ENCODE measurements at places on chromosomes 2 and 18. TPM values are rescaled to one million over a fixed set of nuclear protein-coding genes. Genes with fewer than 3 reads are reported as not detected.

DNA sequence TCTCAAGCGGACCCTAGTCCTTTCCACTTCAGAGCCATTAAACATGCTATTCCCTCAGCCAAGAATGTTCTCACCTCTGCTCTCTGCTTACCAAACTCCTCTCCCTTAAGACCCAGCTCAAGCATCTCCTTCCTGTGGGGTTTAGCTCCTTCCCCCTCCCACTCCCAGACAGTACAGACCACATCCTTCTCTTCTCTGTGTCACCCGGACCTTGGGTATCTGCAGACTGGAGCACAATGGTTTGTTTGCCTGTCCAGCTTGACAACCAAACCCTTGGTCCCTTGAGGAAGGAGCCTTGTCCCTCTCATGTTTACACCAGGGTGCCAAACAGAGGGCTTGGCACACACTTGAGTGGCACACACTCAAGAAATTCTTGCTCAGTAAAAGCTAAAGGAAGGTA is 4.1 kb upstream of the CD8A start:
- no peak for DNase-seq

- DNase-seq, result no peak
Observed at GRCh38 chr18:48770243-48770642, 180.5 kb downstream of the SMAD7 start.

DNA sequence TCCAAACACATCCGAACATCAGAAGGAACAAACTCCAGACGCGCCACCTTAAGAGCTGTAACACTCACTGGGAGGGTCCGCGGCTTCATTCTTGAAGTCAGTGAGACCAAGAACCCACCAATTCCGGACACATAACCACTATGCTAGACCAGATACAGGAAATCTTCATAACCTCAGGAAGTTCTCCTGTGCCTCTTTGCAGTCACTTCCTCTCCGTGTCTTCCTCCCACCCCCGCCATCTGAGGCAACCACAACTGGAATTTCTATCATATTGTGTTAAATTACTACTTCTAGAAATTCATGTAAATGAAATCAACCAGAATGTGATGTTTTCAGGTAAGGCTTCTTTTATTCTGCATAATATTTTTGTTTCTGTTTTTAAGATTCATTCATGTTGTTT is 631.0 kb upstream of the NXPH2 start:
- DNase-seq, result no peak

- no peak for DNase-seq
Observed at GRCh38 chr2:11562011-11562410, 28.2 kb downstream of the GREB1 start.

MSH6 gene
- 99.8 TPM for polyA plus RNA-seq

AQP12A gene
- not detected for polyA plus RNA-seq

REG1B gene
- not detected for polyA plus RNA-seq

GRCh38 chr2:145066151-145066661 is 546.3 kb upstream of the ZEB2 start:
- no peak for DNase-seq

THSD7B gene
- polyA plus RNA-seq, result 0.18 TPM

GRCh38 chr2:3193443-3194330 is 183.9 kb downstream of the EIPR1 start:
- no peak for DNase-seq

EDAR gene
- polyA plus RNA-seq, result not detected

- no peak for DNase-seq
Observed at GRCh38 chr2:231360881-231361371, 34.6 kb upstream of the B3GNT7 start.

GRCh38 chr2:20913491-20913890 is 90.6 kb upstream of the LDAH start:
- no peak for DNase-seq

- no peak for DNase-seq
Observed at GRCh38 chr18:22667156-22667555, 249.4 kb upstream of the CTAGE1 start.

- DNase-seq, result no peak
Observed at GRCh38 chr2:191840921-191841320, 6.0 kb downstream of the CAVIN2 start.

DNA sequence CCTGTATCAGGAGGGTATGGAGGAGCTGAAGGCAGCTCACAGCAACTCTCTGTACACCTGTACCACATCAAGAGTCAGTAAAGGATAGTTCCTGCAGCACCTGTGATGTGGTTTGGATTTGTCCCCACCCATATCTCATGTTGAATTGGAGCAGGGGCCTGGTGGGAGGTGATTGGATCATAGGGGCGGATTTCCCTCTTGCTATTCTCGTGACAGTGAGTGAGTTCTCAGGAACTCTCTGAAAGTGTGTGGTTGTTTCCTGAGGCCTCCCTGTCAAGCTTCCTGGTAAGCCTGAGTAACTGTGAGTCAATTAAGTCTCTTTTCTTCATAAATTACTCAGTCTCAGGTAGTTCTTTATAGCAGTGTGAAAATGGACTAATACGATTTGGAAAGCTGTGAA is 28.9 kb downstream of the OSBPL1A start:
- no peak for DNase-seq

DNA sequence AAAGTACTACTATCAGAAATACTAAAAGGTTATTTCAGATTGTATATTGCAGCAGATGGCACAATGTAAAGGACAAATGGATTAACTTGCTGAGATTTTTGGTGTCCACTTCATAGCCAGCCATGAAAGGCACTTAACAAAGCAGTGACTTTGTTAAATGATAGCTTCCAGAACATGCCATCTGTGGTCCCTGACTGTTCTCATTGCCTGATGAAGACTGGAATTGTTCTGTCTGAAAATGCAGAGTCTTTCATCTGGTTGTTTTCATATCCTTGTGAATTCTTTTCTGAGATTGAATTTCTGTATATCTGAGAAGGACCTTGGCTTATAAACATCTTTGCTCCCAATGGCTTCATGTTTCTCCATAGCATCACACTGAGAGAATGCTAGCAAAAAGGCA is 44.4 kb upstream of the LRRTM1 start:
- no peak for DNase-seq

DNA sequence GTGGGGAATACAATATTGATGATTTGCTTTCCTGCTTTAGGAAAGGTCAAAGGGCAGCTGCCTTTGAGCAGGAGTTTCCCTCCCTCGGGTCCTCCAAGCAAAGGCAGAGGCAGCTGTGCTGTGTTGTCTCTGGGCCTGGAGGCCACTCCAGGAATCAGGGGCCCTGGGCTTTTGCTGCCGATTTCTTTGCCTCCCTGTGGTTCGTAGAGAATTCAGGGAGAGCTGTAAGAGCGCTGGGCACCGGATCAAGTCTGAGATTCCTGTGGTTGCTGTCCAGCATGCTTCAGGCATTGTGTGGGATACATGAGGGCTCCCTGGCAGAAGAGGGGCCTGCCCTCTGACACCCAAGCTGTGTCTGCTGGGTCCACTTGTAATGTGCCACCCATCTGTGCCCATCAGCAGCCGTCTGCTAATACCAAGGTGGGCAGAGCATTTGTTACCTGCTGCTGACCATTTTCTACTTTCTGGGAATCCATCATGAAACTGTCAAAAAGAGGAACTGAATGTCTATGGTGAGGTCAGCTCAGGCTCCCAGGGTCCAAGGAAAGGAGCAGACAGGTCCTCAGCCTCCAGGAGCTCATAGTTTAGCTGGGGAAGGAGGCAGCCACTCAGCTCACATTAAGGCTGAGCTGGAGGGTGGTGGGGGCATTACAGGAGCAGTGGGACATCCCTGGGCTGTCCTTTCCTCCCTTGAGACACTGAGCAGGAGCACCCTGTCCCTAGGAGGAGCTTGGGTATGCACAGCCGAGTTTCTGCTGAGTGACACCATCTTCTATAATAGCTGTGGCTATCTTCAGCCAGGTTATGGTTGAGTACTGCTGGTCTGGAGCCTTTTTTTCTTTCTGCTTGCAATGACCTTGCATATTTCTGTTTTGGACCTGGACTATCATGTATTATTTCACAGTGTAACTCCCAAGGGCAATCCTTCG is 68.5 kb downstream of the CTIF start:
- no peak for DNase-seq

SLC5A7 gene
- not detected for polyA plus RNA-seq

- DNase-seq, result no peak
Observed at GRCh38 chr18:51011709-51012108, 18.3 kb upstream of the SMAD4 start.

DNA sequence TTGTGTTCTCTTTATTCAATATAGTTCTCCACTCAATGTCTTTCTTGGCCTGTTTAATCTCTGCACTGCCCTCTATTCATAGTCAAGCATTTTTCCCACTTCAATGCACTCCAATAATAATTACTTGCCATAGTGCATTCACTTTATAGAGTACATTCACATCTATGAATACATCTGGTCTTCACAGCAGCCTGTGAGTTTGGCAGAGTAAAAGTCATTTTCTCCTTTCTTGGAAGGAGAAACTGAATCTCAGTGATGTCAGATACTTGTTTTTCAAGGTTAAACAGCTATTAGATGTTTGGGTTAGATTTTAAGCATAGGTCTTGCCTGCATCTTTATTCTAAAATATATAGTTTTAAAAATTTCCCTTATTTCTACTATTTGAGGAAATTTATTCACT is 373.2 kb downstream of the TRIB2 start:
- DNase-seq, result no peak

DNA sequence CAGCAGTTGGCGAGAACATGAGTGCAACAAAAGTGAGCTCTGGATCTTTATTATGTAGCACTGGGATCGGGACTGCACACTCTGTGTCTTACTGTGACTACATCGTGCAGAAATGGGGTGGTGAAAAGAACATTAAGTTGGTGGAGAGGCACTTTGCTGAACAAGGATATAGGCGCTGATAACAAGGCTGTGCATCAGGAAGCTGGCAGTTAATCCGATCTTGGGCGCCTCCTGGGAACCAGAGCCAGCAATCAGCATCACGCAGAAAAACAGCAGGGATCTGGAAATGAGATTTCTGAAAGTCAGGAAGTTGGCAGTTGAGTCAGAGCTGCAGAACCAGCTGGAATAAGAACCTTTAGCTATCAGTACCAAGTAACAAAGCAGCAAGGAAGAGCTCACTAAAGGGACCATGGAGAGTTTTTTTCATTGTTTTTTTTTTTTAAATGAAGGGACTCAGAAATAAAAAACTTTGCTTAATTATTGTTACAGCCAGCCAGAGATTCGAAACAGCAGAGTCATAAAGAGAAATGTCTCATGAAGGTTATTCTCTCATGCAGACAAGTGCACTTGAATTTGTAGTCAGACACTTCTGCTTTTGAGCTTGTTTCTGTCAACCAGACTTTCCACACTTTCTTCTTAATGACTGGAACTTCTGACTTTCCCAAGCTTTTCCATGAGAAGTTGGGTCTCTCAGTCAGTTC is 22.8 kb upstream of the MYO3B start:
- no peak for DNase-seq

GRCh38 chr2:58065248-58065647 is 18.6 kb downstream of the VRK2 start:
- DNase-seq, result no peak

RAB6C gene
- polyA plus RNA-seq, result not detected

DNA sequence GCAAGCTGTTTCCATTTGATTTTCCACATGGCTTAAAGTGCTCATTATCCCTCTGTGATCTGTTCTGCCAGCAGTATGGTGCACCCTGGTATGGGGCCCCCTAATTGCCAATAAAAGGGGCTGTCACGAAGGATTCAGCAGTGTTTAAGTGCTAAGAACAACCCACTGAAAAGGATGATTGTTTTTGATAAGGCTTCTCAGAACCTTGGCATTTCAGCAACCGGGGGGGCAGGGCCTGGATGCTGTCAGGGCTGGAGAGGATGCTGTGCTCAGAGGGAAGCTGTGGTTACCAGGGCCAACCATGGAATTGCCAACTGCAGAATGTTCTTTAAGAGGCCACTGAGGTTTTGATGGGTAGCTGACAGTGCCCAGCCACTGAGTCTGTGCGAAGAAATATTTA is 117.8 kb downstream of the CTIF start:
- DNase-seq, result no peak

DNA sequence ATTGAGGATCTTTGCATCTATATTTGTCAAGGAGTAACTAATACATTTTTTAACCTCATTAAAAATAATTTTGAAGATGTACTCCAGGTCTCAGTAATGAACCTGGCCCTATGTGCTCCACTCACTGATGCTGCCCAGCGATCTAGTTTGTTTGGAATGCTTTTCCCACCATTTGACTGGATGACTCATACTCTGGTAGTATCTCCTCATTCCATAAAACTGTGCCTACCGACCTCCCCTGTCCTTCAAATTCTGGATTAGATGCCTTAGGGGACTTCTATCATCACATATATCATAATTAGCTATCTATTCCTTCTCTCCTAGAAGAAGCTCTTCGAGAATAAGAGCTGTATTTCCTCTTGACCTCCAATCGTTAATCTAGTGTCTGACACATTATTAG is 83.8 kb downstream of the FAM117B start:
- no peak for DNase-seq

GRCh38 chr2:109339519-109339966 is 210.5 kb downstream of the SH3RF3 start:
- DNase-seq, result no peak

TFPI gene
- 0.33 TPM for polyA plus RNA-seq

LAMA1 gene
- polyA plus RNA-seq, result not detected

CD8A gene
- not detected for polyA plus RNA-seq

DNA sequence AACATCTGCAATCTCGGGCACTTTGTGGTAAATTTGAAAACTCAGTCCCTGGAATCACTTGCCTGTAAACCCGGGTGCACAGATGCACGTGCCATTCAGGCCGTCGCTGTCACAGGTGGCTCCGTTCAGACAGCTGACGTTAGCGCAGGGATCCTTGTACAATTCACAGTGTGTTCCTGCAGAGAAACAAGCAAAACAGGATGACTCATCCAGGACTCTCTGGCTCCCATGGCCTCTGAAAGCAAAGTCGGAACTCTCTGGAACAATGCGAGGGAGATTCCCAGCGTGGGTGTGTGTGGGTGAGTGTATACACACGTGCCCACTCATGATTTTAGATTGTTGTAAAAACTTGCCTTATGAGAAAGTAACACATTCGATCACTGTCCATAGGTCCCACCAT is 136.1 kb upstream of the PID1 start:
- DNase-seq, result no peak

GKN2 gene
- polyA plus RNA-seq, result not detected
